Nucleus accumbens (tissue), 56 donors: ENCODE measurements at places on chromosomes 1 and 21.

- no peak for DNase-seq
Observed at GRCh38 chr21:44407493-44407892, 47.8 kb upstream of the LRRC3 start.

GRCh38 chr1:98660940-98661543 lies 479 bp upstream of the SNX7 start:
- DNase-seq, result no peak

GRCh38 chr1:82870332-82870731 lies 1069.6 kb downstream of the ADGRL2 start:
- DNase-seq, result no peak

DNA sequence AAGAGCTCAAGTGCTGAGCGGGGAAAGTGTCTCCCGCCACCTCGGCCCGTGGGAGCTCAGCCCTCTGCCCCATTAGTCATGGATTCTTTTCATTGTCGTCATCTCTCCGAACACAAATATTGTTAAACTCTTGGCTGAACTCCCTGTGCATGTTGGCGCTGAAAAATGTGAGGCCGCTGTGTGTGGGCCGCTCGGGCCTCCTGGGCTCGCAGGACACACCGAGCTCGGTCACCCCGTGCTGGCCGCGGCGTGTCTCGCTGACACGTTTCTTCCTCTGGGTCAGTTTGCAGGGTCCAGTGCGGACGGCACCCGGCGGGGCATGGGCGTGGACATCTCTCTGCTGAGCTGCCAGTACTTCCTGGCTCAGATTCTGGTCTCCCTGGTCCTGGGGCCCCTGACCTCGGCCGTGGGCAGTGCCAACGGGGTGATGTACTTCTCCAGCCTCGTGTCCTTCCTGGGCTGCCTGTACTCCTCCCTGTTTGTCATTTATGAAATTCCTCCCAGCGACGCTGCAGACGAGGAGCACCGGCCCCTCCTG lies 25.6 kb downstream of the SLC45A1 start:
- DNase-seq, result no peak

- DNase-seq, result no peak
Observed at GRCh38 chr1:222924136-222924706, 109.4 kb downstream of the DISP1 start.

DNA sequence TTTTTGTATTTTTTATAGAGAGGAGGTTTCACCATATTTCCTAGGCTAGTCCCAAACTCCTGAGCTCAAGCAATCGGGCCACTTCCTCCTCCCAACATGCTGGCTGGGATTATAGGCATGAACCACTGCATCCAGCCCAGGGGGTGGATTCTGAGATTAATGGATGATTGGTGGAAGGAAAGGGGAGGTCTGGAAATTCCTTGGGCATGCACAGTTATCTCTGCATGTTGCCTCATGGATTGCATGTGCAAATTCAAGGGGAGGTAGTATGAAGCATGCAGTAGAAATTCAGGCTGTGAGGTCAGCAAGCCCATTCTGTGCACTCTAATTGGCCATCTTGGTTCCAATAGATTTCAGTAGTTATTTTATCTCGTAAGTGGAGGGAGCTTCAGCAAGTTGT lies 124.4 kb downstream of the SPATA46 start:
- no peak for DNase-seq

- no peak for DNase-seq
Observed at GRCh38 chr21:41678016-41678923, 88.6 kb downstream of the RIPK4 start.
